Endothelial cell of umbilical vein (primary cell): ENCODE measurements at places on chromosomes 7 and 10. TPM values are rescaled to one million over a fixed set of nuclear protein-coding genes. Genes with fewer than 3 reads are reported as not detected.

DNA sequence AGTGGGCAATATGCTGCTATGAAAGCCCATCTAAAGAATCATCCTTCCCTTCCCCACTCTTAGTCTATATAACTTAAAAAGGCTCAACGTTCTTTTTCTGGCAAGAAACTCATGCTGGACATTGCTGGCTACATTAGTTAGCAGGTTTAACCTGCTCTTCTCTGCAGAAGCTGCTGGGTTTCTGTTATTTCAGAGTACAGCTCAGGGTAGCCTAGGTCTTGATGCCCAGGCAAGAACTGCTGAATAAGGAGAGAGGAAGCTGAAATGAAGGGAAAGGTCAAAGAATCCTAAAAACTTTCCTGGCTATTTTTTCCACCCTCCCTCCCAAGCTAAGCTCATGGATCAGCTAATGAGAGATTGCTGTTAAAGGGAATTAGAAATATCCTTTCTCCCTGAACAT is 79.4 kb downstream of the ANKIB1 start:
- DNase-seq = no peak

The PTTG1IP2 gene
- total RNA-seq = not detected in 2 replicates

GRCh38 chr7:41007351-41007751 is 695.5 kb downstream of the INHBA start:
- no peak for DNase-seq

GRCh38 chr10:108187408-108188012 is 1023.0 kb upstream of the SORCS1 start:
- no peak for DNase-seq

DNA sequence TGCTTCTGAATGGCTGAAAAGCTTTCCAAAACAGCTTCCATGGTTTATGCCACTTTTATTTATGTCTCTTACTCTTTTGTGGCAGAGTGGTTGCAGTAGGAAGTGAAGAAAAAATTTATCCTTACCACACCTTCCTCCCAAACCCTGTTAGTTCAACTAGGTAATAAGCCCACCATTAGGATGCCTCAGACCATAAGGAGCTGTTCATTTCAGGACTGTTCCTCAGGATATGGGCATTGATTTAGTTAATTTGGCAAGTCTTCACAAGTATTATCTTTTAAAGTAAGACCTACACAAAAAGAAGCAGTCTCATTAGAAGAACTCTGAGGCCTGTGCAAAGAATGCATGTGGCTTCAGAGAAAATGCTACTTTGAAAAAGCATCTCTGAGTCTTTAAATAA is 82.9 kb upstream of the PDLIM1 start:
- DNase-seq = no peak

DNA sequence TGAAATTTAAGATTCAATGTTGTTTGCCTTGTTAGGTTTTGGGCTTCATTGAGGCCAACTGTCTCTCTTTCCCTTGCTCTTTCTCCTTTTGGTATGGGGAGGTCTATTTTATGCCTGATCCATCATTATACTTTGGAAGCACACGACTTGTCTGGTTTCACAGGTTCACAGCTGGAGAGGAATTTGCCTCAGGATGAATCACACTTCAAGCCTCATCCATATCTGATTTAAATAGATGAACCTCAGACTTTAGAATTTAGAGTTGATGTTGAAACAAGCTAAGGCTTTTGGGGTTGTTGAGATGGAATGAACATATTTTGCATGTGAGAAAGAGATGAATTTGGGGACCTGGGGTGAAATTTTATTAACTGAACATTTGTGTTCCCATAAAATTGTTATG is 150.5 kb upstream of the IGFBP3 start:
- no peak for DNase-seq

- no peak for DNase-seq
Measured at GRCh38 chr10:128163701-128164100, 37.5 kb upstream of the MKI67 start.

- no peak for DNase-seq
Measured at GRCh38 chr7:84714765-84715164, 472.1 kb downstream of the SEMA3D start.

DNA sequence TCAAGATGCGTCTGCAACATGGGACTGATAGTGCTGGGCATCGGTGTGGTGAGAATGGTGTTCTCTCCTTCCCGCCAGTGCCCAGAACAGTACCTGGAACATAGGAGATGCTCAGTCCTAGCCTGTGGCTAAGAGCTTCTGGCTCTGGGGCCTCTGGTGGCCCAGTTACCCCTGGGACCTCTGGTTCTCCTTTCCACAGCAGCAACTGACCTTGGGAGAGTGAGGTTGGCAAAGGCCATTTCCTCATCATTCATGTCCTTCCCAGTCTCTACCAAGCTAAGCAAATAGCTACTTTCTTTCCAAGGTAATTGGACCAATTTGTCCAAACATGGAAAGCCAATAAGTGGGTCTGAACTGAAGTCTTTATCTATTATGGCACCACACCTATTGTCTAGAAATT is 11.6 kb upstream of the GOLGA7B start:
- DNase-seq = no peak

The GHITM gene
- total RNA-seq = 113 and 114 TPM in 2 replicates

The PNLIPRP1 gene
- total RNA-seq = not detected in 2 replicates

- DNase-seq = no peak
Measured at GRCh38 chr7:99096124-99096887, 47.6 kb downstream of the SMURF1 start.

DNA sequence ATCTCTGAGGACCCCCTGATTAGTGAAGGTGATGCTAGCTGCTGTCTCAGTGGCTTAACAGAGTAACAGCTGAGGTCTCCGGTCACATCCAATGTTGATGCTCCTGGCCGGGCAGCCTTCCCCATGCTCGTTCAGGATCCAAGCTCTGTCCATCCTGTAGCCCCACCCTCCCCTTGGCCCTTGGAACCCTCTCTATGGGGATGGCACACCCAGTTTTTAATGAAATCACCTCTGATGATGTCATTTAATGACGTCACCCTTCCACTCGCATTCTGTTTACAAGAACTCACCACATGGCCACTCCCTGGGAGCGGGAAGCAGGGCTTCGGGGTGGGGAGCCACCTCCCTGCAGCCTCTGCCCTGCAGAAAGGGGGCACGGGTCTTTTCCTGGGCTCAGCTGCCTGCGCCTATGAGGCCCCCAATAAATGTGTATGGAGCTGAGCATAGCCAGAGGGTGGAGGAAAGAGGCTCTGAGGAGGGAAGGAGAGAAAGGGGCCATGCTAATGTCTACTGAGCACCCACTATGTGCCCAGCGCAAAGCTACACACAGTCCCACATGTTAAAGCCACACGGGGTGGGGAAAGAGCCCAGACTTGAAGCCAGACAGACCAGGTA is 95.5 kb downstream of the OAT start:
- no peak for DNase-seq

GRCh38 chr10:7192831-7193361 is 217.9 kb downstream of the SFMBT2 start:
- DNase-seq = no peak

The KLF14 gene
- total RNA-seq = not detected in 2 replicates
